ENCODE measurements at places on chromosomes 16 and 17.

DNA sequence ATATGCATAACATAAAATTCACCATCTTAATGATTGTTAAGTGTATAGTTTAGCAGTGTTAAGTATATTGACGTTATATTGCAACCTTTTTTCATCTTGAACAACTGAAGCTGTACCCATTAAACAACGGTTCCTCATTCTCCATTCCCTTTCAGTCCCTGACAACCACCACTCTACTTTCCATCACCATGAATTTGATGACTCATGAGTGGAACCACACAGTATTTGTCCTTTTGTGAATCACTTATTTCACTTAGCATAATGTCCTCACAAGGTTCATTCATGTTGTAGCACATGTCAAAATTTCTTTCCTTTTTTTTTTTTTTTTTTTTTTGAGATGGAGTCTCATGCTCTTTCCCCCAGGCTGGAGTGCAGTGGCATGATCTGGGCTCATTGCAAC is 46.0 kb downstream of the HOXB1 start:
- no peak for DNase-seq

- DNase-seq = no peak
These were observed 356.3 kb upstream of the TNRC6C start for GRCh38 chr17:77602062-77602746.

DNA sequence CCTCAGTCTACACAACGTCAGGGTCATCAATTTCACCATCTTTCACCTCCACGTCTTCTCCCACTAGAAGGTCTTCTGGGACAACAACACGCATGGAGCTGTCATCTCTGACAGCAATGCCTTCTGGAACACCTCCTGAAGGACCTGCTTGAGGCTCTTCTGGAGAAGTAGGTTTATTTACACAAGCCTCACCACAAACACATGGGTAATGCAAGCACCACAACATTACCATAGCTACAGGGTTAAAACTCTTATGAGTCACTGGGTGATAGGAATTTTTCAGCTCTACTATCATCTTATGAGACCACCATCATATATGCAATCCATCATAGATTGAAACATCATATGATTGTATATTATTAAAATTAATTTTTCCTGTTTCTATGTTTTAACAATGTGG is 215.4 kb downstream of the CHD9NB start:
- no peak for DNase-seq

DNA sequence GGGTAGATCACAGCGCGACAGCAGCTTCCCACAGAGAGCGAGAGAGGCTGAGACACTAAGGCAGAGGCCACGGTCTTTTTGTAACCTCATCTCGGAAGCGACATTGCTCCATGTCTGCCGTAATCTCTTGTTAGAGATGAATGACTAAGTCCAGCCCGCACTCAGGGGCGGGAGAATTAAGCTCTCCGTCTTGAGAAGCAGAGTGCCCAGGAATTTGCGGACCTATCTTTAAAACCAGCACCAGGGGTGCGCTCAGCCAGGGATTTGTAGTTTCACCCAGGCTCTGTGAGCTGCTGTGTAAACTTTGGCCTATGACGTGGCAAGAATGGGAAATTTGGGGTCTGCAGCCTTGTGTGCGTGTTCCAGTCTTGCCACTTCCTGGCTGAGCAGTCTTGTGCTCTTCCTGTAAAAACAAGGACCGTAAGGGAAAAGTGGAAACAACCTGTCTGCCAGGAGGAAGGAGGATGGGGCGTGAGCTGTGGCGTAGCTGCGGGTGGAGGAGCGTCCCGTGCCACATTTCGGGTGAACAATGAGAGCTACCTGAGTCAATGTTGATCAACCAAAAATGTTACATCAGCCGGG is 16.0 kb upstream of the JPH3 start:
- DNase-seq = no peak

DNA sequence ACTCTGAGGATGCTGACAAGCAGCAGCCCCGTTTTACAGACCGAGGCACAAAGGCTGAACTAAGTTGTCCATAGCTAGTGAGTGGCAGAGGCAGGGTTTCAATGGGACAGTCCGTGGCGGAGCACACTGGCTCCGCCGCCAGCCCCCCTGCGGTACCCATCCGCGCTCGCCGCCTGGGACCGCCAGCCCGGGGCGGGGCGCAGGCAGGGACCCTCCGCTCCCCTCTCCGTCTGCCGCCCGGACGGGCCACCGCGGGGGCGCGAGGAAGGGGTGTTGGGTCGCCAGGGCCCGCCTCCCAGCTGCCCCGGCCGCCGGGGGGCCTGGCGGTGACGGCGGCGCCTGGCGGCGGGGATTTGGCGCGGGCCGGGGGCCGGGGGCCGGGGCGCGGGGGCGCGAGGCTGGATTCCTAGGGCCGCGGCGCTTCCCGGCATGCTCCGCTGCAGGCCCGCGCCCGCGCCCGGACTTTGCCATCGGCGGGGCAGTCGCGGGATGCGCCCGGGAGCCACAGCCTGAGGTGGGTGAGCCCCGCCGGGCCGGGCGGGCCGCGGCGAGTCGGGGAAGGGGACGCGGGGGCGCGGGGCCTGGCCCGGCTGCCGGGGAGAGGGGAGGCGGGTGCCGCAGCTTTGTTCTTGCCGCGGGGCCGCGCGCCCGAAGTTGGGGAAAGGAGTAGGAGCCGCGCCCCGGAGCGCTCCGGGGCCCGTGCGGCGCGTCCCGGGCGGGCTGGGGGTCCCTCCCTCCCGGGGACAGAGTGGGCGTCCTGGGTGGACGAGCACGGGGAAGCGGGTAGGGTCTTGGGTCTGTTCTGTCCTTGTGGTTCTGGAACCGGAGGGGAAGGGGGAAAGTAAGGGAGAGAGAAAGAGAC is at the start of gene TMEM98:
Gene TMEM98 (plus strand): TSS at position 430 of the 862 bp plus-strand sequence. CDS start 3,376 bp downstream, outside the sequence.
- DNase-seq = peak; percentile 67

- DNase-seq = no peak
These were observed 53.0 kb upstream of the RPL38 start for GRCh38 chr17:74150428-74151025.

DNA sequence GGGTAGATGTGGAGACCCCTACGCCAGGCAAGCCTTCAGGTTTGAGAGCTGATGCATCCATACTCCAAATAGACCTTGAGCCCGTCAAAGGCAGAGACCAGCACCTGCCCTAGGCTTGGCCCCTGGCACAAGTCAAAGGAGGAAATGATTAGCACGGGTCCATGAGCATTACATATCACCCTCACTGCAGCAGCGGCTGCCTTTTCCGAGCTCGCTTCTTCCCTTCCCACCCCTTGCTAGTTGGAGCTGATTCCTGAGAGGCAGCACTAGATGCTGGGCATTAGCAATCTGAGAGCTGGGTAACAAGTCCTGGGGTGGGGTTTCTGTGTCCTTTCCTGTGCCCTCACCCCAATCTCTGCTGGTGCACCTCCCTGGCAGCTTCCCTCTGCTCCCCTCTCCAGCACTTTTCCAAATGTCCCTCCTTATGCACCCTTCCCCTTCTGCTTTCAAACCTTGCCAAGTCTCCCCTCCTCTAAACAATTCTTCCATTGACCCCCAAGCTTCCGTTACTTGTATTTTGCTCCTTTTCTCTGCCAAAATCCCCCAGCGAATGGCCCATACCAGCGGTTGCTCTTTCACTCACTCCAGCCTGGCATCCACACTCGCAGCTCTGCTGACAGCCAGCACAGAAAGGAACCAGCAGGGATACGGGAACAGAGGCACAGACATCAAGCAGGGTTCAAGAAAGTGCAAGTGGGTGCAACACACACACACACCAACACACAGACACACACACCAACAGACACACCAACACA is 3.0 kb downstream of the CDRT4 start:
- no peak for DNase-seq

DNA sequence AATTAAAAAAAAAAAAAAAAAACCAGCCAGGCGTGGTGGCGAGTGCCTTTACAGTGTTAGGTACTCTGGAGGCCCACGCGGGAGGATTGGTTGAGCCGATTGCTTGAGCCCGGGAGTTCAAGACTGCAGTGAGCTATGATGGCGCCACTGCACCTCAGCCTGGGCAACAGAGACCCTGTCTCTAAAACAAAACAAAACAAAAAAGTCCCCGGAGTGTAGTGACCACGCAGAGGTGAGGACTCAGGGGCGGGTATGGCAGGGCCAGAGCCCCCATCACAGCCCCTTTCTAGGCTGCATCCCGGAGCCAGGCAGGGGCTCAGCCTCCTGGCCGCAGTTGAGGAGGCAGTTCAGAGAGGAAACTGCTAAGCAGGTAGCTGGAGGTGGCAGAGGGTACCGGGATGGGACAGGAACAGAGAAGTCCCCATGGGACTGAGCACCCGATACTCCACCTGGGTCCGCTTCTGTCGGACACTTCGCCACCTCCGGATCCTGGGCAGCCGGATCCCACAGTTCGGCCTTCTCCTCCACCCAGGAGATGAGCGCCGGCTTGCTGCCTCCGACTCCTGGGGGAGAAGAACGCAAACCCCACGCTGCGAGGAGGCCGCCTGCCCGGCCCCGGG is 800 bp downstream of the ZNF747 start:
- no peak for DNase-seq

DNA sequence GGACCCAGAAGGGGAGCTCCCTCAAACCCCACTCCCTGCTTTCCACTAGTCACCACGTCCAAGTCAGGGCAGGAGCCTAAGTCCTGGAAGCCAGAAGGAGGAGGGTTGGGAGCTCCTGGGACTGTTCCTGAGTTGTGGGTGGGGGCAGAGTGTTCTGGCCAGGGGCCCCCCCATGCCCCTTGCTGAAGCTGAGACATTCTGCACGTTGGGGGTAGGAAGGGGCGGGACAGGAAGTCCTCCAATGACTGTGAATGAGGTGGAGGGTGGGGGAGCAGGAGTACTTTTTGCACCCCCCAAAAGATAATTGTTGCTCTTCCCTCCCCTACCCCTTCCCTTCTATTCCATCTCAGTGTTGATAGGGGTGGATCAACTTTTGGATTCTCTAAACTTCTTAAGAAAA is 21.4 kb upstream of the C17orf113 start:
- no peak for DNase-seq

DNA sequence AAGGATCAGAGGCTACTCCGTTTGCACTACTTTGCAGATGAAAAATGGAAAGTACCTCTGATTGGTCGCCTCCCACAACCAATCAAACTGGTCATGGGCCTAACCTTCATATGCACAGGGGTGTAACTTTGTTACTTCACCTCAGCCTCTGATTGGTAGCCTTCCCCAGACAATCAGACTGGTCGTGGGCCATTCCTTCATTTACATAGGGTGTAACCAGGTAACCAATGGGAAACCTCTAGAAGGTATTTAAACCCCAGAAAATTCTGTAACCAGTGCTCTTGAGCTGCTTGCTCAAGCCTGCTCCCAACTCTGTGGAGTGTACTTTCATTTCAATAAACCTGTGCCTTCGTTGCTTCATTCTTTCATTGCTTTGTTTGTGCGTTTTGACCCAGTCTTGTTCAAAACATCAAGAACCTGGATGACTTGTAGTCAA is 39.2 kb upstream of the USP22 start:
- no peak for DNase-seq

DNA sequence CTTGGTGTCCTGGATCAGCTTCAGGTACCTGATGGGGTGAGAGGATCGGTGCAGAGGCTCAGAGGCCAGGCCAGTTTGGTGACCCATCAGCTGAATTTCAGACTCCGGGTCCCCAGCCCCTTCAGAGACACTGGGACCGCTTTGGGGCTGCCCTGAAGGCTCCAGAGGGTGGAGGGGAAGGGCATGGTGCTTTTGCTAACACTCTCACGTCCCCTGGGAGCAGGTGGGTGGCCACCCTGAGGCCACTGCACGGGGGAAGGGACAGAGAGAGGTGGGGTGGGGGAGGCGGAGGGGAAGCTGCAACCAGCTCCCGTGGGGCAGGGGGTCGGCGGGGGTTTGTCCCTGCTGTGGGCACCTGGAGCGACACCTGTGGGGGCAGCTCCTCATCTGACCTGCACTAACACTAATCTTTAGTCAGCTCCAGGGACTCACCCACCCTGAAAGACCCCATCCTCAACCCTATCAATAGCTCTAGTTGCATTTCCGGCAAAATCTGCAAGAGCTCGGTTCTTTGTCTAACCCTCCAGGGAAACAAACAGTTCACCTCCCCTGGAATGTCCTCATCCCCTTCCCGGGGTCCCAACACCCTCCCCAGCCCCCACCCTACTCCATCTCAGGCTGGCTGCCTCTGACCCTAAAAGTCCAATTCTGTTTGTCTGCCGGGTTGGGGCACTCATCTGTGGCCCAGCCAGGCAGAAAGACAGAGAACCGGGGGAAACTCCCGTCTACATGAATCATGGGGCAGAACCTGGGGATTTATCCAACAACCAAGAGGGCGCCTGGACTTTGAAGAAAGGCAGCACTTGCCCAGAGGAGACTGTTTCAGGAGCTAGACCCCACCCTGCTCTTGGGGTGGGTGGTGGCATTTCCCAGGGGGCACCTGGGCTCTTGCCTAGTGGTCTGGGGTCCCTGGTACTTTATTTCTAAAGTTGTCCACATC is 91.9 kb upstream of the CBX4 start:
- no peak for DNase-seq

- no peak for DNase-seq
These were observed 12.1 kb upstream of the NLK start for GRCh38 chr17:28030386-28030785.

GRCh38 chr16:51707666-51708065 is 556.6 kb upstream of the SALL1 start:
- DNase-seq = no peak

GRCh38 chr17:43003542-43004172 is 2.9 kb upstream of the IFI35 start:
- DNase-seq = no peak

- peak; percentile 3 for DNase-seq
These were observed 23.5 kb downstream of the SMTNL2 start for GRCh38 chr17:4607773-4608187.

DNA sequence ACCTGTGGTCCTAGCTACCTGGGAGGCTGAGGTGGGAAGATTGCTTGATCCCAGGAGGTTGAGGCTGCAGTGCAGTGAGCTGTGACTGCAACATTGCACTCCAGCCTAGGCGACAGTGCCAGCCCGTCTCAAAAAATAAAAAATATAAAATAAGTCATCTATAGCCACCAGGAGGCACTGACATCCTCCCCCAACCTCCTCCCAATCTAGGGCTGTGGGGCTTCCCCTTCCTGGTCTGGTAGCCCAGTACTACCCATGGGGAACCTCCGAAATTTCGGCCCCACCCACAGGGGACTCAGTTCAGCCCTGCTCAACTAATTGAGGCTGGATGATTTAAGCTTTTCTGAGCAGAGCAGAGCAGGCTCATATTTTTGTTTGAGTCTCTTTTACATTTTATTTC is 3.2 kb downstream of the ZSCAN10 start:
- DNase-seq = no peak

- no peak for DNase-seq
These were observed 55.0 kb upstream of the MEAK7 start for GRCh38 chr16:84559311-84559932.

Measured in C1 segment of cervical spinal cord (tissue), 14 donors.